ENCODE measurements at places on chromosomes 7 and 10. TPM values are rescaled to one million over a fixed set of nuclear protein-coding genes. Genes with fewer than 3 reads are reported as not detected.

The STYXL1 gene
- total RNA-seq: 40.4 TPM

The JAKMIP3 gene
- total RNA-seq: 0.83 TPM

The DRGX gene
- not detected for total RNA-seq

The ACSM6 gene
- total RNA-seq: not detected

The ICA1 gene
- total RNA-seq: 2.2 TPM

The NPC1L1 gene
- not detected for total RNA-seq

The CDNF gene
- 0.75 TPM for total RNA-seq

The ASAH2 gene
- 3.6 TPM for total RNA-seq

The CLDN3 gene
- not detected for total RNA-seq

The CYP2C8 gene
- total RNA-seq: not detected

The CNPY1 gene
- not detected for total RNA-seq

The OR2A42 gene
- not detected for total RNA-seq

The SPDYE8 gene
- not detected for total RNA-seq

The TSPAN13 gene
- 0.48 TPM for total RNA-seq

The DIP2C gene
- 0.70 TPM for total RNA-seq

The AOC1 gene
- total RNA-seq: not detected

The IQUB gene
- not detected for total RNA-seq

The PRKG1 gene
- total RNA-seq: not detected

The GNAI1 gene
- not detected for total RNA-seq

The MACROH2A2 gene
- total RNA-seq: 5.5 TPM

The CALD1 gene
- 0.63 TPM for total RNA-seq

The CYP26C1 gene
- total RNA-seq: not detected

The HMX3 gene
- total RNA-seq: not detected
